Lung microvascular endothelial cell (primary cell): ENCODE measurements at places on chromosomes 7 and 10. TPM values are rescaled to one million over a fixed set of nuclear protein-coding genes. Genes with fewer than 3 reads are reported as not detected.

Gene ATP5MK
- 183 and 219 TPM in 2 replicates for total RNA-seq

Gene ASZ1
- total RNA-seq = not detected in 2 replicates

Gene SAMD9
- total RNA-seq = 9.4 and 12.5 TPM in 2 replicates

Gene TUBAL3
- total RNA-seq = under 0.01 TPM in 1 of 2 replicates, not detected in the other

Gene SRRM3
- 1.5 and 3.0 TPM in 2 replicates for total RNA-seq

Gene CPN1
- total RNA-seq = not detected in 2 replicates

Gene TMEM139
- total RNA-seq = not detected in 2 replicates

GRCh38 chr10:43959364-43960134, 310.9 kb upstream of the ZNF32 start:
- DNase-seq = no peak

- DNase-seq = no peak
These were observed 31.9 kb upstream of the LRRC4 start for GRCh38 chr7:128063088-128063487.

GRCh38 chr7:84248843-84249242, 54.3 kb upstream of the SEMA3A start:
- no peak for DNase-seq

GRCh38 chr10:46325021-46325420, 38.2 kb downstream of the ANTXRL start:
- no peak for DNase-seq

- peak; percentile 56 for DNase-seq
These were observed 60.7 kb downstream of the CD36 start for GRCh38 chr7:80699045-80699638.

DNA sequence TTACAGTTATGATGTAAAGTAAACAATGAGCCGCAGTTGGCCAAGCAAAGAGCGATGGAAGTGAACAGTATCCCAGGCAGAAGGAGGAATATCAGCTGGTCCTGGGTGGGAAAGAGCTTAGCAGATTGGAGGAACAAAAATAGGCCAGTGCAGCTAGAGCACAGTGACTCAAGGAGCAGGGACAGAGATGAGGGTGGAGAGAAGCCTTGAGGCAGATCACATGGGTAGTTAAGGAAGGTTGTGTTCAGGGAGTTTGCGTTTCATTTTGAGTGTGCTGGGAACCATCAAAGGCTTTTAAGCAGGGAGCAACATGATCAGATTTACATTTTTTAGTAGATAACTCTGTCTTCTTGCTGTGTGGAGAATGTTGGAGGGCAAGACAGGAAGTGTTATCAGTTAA, 113.6 kb downstream of the OAT start:
- DNase-seq = no peak

GRCh38 chr7:32033006-32033405, 37.2 kb downstream of the PDE1C start:
- no peak for DNase-seq

GRCh38 chr7:105452085-105452484, 63.4 kb upstream of the SRPK2 start:
- no peak for DNase-seq

DNA sequence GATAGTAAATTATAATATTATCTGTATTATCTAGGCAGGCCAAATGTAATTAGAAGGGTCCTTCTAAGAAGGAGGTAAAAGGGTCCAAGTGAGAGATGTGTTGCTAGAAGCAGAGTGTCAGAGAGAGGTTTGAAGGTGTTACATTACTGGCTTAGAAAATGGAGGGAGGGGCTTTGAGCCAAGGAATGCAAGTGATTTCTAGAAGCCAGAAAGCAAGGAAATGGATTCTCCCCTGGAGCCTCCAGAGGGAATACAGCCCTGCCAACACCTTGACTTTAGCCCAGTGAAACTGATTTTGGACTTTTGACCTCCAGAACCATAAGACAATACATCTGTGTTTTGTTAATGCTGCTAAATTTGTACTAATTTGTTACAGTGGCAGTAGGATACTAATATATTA, 97.9 kb upstream of the IL6 start:
- DNase-seq = no peak

GRCh38 chr10:115049960-115050359, 43.2 kb upstream of the ATRNL1 start:
- no peak for DNase-seq

GRCh38 chr10:129901389-129902006, 62.6 kb downstream of the EBF3 start:
- no peak for DNase-seq

DNA sequence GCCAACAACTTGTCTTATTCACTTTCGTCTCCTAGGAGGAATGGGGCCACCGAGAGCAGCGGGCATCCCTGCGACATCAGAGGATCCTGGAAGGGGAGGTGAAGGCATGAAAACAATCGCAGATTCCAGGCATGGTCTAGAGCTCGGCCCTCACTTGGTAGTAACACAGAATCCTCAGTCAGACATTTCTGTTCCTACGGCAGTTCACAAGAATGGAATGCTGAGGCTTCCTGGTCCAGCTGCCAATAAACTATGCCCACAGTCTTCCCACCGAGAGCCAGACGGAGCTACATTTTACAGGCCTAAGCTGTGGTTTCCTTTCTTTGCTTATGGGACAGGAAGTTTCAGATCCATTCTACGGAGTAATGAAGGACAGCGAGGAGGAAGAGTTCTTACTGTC, 75.8 kb downstream of the OR13A1 start:
- peak; percentile 80 for DNase-seq

DNA sequence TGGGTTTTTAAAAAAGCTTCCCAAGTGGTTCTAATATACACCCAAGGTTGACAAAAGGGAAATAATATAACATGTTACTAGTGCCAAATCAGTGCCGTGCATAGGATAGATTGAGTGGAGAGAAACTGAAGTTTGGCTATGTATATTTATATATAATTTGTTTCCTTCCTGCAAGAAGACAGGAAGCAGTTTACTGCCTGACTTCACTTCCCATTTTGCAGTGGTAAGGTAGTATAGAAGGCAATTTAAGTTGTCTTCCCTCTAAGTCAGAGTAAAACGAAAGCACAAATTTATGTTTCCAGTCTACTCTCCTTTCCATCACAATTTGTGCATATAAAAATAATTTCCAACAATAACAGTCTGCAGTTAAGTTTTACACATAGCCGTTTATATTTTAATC, 3.4 kb upstream of the HYCC1 start:
- DNase-seq = no peak

DNA sequence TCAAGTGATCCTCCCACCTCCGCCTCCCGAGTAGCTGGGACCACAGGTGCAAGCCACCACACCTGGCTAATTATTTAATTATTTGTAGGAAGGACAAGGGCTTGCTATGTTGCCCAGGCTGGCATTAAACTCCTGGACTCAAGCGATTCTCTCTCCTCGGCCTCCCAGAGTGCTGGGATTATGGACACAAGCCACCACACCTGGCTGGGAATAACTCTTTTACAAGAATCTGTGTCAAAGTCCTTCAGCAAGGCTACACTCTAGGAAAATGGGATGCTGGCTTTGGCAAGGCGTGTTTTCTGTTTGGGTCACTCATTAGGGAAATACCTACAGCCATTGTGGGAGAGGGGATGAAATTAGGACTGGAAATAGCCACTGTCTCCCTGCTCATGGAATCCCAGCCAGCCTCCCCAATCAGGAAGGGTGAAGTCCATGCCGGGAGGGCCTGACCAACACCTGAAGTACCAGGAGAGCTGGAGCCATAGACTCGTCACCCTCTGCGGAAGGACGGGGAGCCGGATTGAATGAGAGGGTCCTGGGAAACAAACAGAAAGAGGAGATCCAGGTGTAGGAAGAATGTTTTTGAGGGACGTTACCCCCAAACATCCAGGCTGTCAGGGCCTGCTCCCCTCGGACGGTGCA, 72.2 kb upstream of the MYL10 start:
- no peak for DNase-seq

- no peak for DNase-seq
These were observed 68.5 kb downstream of the TET1 start for GRCh38 chr10:68628576-68629127.

DNA sequence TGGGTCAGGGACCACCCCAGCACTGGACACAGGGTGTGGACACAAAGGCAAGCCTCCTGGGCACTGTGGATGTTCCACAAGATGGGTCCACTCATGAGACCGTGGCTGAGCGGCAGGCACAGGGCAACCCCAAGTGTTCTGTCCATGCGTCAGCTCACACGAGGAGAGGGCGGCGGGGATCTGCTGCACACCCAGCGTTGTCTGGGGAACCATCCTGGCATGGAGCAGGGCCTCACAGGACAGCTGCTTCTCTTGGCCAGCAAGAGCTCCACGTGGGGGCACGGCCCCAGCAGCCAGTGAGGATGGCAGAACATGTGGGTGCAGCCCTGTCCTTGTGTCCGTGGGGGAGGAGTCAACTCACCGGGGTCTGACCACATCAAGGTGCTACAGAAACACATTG, 195.4 kb downstream of the PTPRN2 start:
- DNase-seq = no peak

- DNase-seq = no peak
These were observed 32.8 kb downstream of the PIK3AP1 start for GRCh38 chr10:96687317-96688012.

DNA sequence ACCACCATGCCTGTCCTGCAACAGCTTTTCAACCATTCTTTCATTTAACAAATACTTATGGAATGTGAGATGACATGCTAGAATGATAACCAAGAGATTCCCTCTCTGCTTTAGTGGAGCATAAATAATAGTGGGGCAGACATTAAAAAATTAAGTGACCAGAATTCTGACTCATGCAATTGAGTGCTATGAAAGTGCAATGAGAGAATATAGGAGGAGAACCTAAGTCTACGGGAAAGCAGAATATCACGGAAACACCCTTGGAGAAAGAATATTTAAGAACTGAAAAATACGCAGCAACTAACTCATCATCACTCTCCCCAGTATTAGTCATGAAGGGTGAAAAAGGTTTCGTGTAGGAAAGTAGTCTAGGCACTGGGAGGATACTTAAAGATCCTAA, 7.1 kb downstream of the KIF5B start:
- DNase-seq = no peak

- no peak for DNase-seq
These were observed 6.2 kb downstream of the SAR1A start for GRCh38 chr10:70164163-70164562.

GRCh38 chr7:77258593-77258992, 59.0 kb upstream of the FGL2 start:
- no peak for DNase-seq

DNA sequence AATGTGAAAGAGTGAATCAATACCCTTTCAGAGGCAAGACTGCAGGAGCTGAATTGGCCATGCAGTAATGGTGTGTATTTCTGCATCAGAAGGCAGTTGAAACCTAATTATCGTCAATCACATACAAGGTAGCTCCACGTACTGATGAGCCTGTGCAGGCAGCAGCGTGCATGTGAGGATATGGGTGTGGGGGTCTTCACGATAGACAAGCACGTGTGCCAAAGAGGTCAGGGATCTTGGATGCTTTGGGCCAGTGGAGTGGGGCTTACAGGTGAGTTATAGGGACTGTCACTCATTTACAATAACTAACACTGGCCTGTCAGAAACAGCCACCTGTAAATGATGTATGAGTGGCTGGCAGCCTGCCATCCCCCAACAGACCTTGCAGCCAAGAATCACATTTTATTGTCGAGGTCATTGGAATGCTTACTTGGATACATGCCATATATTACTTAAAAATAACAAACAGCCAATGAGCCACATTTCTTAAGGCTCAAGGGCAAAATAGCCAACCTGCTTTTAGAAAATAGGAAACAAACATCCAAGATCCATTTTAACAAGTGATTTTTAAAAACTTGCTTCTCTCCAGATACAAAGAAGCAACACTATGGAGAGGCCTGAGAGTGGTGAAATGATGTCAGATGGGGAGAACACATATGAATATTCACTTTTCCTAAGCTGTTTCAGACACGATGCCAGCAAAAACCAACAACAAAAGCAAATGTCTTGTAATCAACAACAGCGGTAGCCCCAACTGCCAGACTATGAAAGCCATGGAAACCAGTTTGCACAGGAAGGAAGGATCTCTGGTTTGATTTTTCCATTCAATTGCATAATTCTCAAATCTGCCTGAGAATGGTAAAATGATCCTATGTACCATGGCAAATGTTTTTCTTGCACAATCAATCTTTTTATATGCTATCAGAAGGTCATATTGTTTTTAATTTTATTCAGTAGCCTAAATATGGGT, 210.7 kb downstream of the SKAP2 start:
- DNase-seq = peak; percentile 69

GRCh38 chr7:130223646-130224045, 16.0 kb downstream of the SSMEM1 start:
- DNase-seq = no peak
